Body of pancreas (tissue), 4 donors: ENCODE measurements at places on chromosomes 12 and 14. TPM values are rescaled to one million over a fixed set of nuclear protein-coding genes. Genes with fewer than 3 reads are reported as not detected.
A peak's percentile ranks its signal among the peaks of the same experiment; 100 is the strongest.

DNA sequence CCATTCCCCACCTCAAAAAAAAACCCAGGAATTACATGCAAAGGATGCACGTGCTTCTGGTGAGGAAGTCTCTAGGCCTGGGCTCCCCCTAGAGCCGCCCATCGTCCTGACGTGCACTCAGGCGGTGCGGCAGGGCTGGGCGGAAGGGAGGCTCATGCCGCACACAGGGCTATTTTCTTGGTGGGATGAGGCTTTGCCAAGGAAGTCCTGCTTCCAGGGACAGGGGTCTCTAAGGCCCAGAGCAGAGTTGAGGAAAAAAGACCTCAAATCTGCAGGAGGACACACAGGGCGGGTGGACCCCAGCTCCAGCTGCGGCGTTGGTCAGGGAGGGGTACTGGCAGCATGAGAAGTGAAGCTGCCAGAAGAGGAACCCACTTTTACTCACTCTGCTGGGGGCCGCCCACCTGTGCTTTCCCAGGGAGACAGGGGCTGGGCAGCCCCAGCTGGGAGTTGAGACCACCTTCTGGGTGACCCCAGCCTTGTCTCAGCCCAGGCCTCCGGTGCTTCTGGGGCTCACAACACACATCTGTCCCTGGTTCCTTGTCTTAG is 4.2 kb downstream of the RHOF start:
- H3K27me3 ChIP-seq = no peaks in the 10 kb centered on the region
- no peak overlapping the region for H3K4me3 ChIP-seq
- no peaks in the 10 kb centered on the region for H3K36me3 ChIP-seq
- DNase-seq = no peak
- H3K27ac ChIP-seq = peak overlapping the region; percentile 56

GRCh38 chr14:27995691-27996090 is 770.9 kb upstream of the FOXG1 start:
- H3K27ac ChIP-seq = no peak overlapping the region
- DNase-seq = no peak
- no peaks in the 10 kb centered on the region for H3K27me3 ChIP-seq
- H3K4me1 ChIP-seq = no peaks in the 10 kb centered on the region

CLEC4D gene
- not detected for total RNA-seq

LRP1-AS gene
- total RNA-seq = not detected

TXNRD1 gene
- total RNA-seq = 35.9 TPM

- peak; percentile 29 for DNase-seq
- H3K27ac ChIP-seq = no peak overlapping the region
- no peaks in the 10 kb centered on the region for H3K27me3 ChIP-seq
- H3K36me3 ChIP-seq = no peaks in the 10 kb centered on the region
Observed at GRCh38 chr12:69688471-69689427, 10.4 kb downstream of the BEST3 start.

GRCh38 chr12:47549258-47549657 is 156.6 kb downstream of the RPAP3 start:
- H3K27ac ChIP-seq = no peak overlapping the region
- no peaks in the 10 kb centered on the region for H3K36me3 ChIP-seq
- no peak overlapping the region for H3K4me3 ChIP-seq
- no peak for DNase-seq

GRCh38 chr12:27467641-27468040 is 21.1 kb downstream of the SMCO2 start:
- H3K36me3 ChIP-seq = no peaks in the 10 kb centered on the region
- H3K4me1 ChIP-seq = no peaks in the 10 kb centered on the region
- no peak for DNase-seq
- no peaks in the 10 kb centered on the region for H3K27me3 ChIP-seq
- no peak overlapping the region for H3K27ac ChIP-seq

SOAT2 gene
- not detected for total RNA-seq

PLBD1 gene
- 14.5 TPM for total RNA-seq

DNA sequence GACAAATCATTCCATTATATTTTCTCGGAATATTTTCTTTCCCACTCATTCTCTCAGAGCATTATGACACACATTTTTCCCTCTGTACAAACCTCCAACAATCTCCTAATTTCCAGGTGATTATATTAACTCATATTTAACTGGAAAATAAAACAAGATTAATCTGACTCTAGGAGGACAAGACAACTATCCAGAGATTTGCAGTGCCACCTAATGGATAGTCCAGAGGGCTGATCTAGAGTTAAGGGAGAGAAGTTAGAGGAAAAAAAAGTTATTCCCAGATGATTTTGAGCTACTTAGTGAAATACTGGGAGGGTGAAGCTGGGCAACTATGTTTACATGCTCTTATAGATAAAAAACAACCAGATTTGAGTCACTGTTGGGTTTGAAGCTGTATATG is 161.7 kb downstream of the ALX1 start:
- H3K27ac ChIP-seq = no peak overlapping the region
- H3K27me3 ChIP-seq = peaks cover 4% of the 10 kb centered on the region
- H3K36me3 ChIP-seq = no peaks in the 10 kb centered on the region
- DNase-seq = no peak
- peaks cover 21% of the 10 kb centered on the region for H3K4me1 ChIP-seq

GRCh38 chr12:44738051-44738450 is 138.1 kb downstream of the NELL2 start:
- H3K27me3 ChIP-seq = no peaks in the 10 kb centered on the region
- no peak overlapping the region for H3K4me3 ChIP-seq
- no peak for DNase-seq
- H3K27ac ChIP-seq = no peak overlapping the region
- no peaks in the 10 kb centered on the region for H3K4me1 ChIP-seq

DNA sequence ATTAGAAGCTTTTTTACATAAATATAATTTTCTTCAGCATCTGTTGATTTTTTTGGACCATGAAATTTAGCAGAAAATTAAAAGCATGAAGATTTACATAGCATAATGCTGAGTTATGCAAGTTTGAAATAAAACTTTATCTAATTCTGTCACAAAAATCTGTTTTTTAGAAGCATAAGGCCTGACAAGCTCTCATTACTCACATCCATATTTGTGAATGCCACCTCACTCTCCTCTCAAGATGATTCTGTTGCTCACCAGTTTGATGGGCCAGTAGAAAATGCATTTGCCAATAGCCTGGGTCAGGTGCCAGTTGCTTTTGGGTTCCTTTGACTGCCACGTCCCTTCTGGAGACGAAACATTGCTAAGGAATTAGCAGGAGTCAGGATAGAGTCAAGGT is 181.5 kb upstream of the ATP2B1 start:
- H3K4me3 ChIP-seq = no peak overlapping the region
- H3K27ac ChIP-seq = no peak overlapping the region
- H3K27me3 ChIP-seq = no peaks in the 10 kb centered on the region
- no peaks in the 10 kb centered on the region for H3K36me3 ChIP-seq
- no peaks in the 10 kb centered on the region for H3K4me1 ChIP-seq
